Stimulated activated CD8-positive, alpha-beta memory T cell treated with anti-CD3 and anti-CD28 coated beads, Interleukin-7, amount 100 ng/mL, for 1 hour (primary cell): ENCODE measurements at places on chromosomes 11 and 22.

GRCh38 chr11:17734986-17735817 lies 621 bp downstream of the KCNC1 start:
- no peak for DNase-seq

DNA sequence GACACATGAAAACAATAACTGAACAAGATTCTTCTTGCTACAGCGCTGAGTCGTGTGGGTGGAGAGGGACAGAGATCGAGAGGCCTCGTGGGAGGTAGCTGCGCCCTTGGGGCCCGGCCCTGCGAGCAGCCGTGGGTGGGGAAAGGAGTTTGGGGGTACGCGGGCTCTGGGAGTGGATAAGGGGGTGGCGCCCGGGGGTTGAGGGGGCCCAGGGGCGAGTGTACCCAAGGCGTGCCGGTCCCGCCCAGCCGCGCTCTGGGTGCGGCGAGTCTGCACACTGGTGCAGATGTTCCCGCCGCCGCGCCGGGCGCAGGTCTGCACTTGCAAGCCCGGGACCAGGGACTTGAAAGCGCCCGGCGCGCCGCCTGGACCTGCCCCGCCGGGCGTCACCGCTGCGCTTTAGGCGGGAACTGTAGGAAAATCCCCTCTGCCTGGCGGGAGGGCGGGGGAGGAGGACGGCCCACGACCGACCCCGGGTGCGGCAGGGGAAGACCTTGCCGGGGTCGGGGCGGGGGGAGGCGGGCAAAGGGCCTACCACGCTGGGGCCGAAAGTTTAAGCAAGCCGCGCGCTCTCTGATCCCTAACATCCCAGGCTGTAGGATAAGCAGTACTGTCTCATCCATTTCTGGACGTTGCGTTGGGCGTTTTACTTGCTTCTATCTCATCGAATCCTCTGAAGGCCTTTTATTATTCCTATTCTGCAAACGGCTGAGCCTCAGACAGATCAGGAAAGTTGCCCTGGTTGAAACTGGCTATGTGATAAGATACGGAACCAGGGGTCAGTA lies 1.4 kb upstream of the KREMEN1 start:
- DNase-seq: no peak

DNA sequence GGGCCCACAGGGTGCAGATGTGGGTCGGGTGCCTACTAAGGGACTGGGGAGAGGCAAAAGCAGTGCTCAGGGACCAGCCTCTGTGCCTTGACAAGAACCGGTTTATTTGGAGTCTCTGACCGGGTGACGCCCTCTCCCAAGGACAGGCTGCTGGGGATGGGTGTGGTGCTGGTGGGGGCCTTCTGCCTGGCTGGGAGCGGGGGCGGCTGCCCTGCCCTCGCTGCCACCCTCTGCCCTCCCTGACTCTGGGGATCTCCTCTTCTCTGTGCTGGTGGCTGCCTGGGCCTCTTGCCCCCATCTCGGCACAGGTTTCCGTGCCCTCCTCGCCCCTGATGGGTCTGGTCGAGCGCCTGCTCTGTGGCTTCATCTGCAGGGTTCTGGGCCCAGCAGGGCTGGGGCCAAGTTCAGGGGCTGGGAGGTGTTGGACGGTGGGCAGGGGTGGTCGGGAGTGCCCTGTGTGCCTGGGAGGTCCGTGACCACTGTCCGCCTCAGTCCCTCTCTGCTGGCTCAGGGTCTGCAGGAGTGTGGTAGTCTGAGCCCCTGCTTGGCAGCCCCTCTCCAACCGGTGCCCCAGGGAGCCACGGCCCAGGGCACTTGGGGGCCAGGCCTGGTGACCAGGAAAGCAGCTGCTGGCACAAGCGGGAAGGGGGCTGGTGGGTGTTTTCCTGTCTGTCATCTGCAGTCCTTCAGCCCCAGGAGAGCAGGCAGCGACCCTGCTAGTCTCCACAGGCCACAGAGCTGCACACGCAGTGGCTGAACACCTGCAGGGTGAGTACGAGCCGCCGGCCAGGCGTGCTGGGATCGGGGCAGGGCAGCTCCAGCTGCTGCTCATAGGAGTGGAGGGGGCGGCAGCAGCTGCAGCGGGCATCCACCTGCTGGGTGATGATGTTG lies 23.5 kb downstream of the MUC6 start:
- DNase-seq: no peak

DNA sequence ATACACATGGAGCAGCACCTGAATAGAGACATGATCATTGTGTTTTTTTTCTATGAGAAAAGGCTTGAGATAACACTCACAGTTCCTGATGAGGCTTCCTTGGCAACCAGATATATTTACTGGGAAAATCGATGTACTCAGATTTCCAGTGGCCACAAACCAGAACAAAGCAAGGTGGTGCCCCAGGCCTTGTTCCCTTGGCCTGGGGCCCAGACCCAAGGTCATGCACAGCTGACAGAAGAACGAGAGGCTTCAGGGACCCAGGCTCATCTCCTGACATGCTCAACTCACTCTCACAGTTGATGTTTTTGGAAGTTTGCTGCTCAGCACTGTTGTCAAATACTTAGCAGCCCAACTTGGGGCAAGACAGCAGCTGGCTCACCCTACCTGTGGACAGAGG lies 281.8 kb downstream of the NTM start:
- DNase-seq: no peak

GRCh38 chr11:122042981-122043380 lies 73.0 kb downstream of the BLID start:
- DNase-seq: no peak

- DNase-seq: no peak
Observed at GRCh38 chr11:116657842-116658825, 114.7 kb downstream of the BUD13 start.

DNA sequence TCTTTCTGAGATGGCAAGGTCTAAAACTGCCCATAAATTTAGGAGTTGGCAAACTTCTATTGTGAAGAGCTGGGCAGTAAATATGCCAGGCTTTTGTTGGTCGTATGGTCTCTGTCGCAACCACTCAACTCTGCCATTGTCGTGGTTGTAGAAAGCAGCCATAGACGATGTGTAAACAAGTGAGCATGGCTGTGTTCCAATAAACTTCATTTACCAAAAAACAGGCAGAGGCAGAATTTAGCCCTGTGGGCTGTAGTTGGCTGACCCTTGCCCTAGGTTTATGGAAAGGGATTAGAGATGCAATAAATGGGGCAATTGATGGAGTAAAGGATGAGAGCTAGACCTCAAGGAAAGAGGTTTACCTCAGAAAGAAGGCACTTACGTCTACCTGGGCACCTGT lies 17.6 kb downstream of the YPEL4 start:
- no peak for DNase-seq

GRCh38 chr22:41925783-41926460 lies 684 bp downstream of the TNFRSF13C start:
- DNase-seq: peak; percentile 51

DNA sequence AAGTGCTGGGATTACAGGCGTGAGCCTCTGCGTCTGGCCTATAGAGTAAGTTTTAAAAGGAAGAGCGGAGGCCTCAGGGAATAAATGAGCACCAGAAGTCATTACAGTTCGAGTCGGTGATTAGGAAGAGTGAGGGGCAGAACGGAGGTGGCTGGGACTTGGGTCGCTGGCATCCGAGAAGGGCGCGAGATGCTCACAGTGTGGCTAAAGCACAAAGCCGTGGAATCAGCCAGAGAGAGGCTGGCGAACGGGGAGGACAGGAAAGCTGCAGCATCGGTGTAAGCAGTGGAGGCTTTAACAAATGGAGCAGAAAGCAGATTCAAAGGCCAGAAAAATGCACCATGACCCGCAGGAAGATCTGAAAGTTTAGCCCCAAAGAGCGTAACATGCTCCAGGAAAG lies 2.7 kb upstream of the KRTAP5-4 start:
- DNase-seq: no peak

GRCh38 chr22:46537946-46538813 lies 760 bp upstream of the CELSR1 start:
- no peak for DNase-seq

- no peak for DNase-seq
Observed at GRCh38 chr11:120078397-120078796, 59.5 kb downstream of the TRIM29 start.

GRCh38 chr11:22976146-22976545 lies 115.9 kb upstream of the CCDC179 start:
- DNase-seq: no peak

DNA sequence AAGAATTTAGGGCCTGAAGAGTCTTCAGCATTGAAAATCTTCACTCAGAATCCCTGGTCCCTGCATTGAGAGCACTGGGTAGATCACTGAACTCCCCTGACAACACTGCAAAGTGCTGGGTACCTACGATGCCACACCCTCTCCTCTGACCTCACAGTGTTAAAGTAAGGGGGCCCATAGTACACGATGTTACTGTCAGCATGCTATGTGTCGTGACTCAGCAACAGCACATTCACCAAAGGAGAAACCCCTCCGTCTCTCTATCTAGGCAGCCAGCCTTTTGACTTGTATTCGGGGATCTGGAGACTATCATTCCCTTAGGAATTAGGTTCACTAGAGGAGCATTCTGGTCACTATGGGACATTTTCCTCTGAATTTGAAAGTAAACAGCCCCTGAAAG lies 67.4 kb upstream of the PITPNB start:
- DNase-seq: no peak

DNA sequence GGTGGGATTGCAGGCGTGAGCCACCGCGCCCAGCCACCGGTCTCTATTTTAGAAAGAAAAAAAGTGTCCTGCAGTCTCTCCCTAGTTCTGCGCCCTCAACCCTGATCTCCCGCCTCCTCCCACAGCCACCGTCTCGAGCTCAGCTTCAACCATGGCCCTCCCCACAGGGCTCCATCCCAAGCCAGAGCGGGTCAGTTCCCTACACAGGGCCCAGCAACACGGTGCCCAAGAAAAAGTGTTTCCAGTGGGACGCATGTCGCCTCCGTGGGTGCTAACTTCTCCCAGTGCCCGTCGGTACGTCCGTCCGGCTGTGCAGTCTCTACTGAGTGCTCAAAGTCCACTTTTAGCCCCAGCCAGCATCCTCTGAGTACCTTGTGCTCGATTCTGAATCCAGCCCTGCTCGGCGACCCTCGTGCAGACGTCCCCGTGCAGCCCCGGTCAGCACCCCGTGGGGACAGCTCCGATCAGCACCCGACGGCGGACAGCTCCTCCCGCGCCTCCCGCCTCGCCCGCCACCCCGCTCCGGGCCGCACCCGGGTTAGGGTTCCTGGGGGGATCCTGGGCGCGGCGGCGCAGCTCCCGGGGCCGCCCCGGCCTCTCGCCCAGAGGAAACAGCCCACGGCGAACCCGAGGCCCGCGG lies 657 bp upstream of the MAPK8IP2 start:
- DNase-seq: no peak

DNA sequence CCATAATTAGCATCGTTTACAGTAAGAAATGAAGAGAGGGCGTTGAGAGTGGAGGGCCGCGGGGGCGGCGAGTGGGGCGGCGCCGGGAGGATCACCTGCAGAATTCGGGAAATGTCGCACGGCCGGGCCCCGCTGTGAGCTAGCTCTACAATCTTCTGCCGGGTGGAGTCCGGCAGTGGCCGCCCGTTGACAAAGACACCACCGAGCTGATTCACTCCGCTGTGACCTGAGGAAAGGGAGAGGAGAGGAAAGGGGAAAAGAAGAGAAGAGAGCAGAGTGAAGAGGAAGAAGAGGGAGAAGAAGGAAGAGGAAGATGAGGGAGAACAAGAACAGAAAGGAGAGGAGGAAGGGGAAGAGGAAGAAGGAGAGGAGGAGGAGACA lies 8.5 kb downstream of the PAX6 start:
- no peak for DNase-seq

DNA sequence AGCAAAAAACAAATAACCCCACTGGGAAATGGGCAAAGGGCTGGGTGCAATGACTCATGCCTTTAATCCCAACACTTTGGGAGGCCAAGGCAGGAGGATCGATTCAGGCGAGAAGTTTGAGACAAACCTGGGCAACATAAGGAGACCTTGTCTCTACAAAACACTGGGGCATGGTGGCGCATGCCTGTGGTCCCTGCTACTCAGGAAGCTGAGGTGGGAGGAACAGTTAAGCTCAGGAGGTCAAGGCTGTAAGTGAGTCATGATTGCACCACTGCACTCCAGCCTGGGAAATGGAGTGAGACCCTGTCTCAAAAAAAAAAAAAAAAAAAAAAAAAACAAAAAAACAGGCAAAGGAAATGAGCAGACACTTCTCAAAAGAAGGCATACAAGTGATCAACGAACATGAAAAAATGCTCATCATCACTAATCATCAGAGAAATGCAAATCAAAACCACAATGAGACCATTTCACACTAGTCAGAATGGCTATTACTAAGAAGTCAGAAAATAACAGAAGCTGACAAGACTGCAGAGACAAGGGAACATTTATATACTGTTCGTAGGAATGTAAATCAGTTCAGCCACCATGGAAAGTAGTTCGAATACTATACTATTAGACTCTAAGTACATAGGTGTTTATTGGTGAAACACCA lies 48.2 kb upstream of the SMCO4 start:
- no peak for DNase-seq

GRCh38 chr11:120028181-120028896 lies 109.6 kb downstream of the TRIM29 start:
- DNase-seq: no peak

GRCh38 chr11:86182976-86183584 lies 61.5 kb upstream of the EED start:
- DNase-seq: peak; percentile 21

GRCh38 chr22:29145321-29146072 lies 60.2 kb upstream of the EMID1 start:
- no peak for DNase-seq

DNA sequence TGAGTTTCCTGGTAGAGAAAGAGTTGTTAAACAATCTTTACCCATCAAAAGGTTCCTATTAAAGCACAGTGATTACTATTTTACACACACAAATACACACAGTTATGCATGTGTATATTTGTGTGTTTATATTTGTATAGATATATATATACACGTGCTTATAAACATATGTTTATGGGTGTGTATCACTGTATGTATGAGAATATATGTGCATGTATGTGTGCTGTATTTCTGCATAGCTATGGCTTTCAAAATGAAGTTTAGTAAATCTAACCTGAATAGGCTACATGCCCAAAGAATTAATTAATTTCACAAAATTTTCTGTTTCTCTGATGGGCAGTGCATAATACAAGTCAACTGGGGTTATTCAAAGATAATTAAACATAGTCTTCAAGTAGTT lies 723.1 kb upstream of the KIRREL3 start:
- DNase-seq: no peak

- DNase-seq: no peak
Observed at GRCh38 chr11:60875366-60876167, 8.2 kb downstream of the ZP1 start.

DNA sequence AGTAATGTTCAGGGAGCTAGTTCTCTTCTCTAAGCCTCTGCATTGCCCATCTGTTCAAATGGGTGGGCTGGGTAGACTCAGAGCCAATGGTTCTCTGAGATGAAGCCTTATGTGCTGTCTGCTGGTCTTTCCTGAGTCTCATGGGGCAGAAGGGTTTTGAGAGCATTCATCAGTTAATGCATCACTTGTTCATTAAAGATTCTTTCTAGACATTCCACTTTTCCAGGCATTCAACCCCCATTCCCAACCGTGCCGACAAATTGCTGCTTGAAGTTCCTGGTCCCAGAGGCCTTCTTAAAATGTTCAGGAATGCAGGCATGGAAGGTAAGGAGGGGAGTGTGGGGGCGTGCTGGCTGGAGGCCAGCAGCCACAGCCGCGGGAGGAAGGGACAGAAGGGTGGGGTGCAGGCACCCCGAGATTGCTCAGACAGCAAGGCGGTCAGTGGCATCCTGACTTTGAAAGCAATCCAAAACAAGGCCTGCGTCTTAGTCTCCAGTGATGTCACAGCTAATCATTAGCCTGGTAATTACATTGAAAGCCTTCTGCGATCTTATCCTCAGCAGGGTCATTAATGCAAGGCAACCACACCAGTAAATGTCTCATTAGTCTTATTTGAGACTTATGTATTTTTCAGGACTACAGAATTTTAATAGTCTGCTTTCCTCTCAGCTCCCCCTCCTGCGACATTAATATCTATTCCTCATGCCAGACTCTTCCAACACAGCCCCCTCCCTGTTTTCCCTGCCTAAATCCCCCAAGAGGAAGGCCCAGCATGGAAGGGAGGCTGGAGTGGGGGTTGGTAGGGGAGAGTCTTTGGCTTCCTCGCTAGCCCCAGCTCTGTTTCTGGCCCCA lies 328.8 kb downstream of the MIAT start:
- DNase-seq: no peak
